Liver (tissue), 10 donors: ENCODE measurements at places on chromosomes 7 and 10. TPM values are rescaled to one million over a fixed set of nuclear protein-coding genes. Genes with fewer than 3 reads are reported as not detected.

Gene CCT6A
- 48.6 TPM for total RNA-seq

Gene CALHM1
- not detected for total RNA-seq

Gene LRRC4
- 0.75 TPM for total RNA-seq

Gene HGF
- total RNA-seq, result 29.8 TPM

Gene TAS2R41
- 0.25 TPM for total RNA-seq

Gene SPACDR
- total RNA-seq, result 0.33 TPM

Gene C7orf57
- not detected for total RNA-seq

Gene CALML5
- total RNA-seq, result not detected

Gene LRIT2
- total RNA-seq, result not detected

Gene HOXA11
- not detected for total RNA-seq

Gene TMEM273
- total RNA-seq, result 3.3 TPM

Gene TDRD1
- total RNA-seq, result 0.17 TPM

Gene NOD1
- total RNA-seq, result 3.5 TPM

Gene CUL1
- 27.7 TPM for total RNA-seq

Gene APBB1IP
- total RNA-seq, result 28.4 TPM

Gene TMEM254
- 10.0 TPM for total RNA-seq

DNA sequence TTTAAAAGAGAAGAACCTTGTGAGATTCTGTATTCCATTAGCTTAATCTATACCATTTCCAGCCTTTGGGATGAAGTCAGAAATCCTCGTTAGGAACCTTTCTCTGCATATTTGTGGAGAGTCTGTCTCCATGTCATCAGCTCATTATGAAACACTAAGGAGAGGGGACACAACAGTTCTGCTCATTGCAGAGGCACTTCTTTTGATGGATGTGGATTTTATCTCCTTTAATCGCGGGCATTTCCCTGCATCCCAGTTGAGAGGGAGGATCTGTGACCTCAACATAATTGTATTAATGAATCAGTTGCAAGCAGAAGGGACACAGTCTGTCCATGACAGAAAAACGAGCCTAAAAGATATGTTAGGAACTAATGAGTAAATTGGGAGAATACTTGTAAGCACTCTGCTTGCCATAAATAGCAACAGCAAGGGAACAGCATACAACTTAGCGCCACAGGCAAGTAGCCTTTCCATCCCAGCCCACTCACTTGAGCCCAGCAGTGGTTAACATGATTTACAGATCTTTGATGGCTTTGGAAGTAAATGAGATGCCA is 37.9 kb downstream of the SORCS1 start:
- DNase-seq, result no peak
- no peaks in the 10 kb centered on the region for H3K36me3 ChIP-seq
- no peak overlapping the region for H3K4me3 ChIP-seq
- no peak overlapping the region for H3K27ac ChIP-seq

GRCh38 chr10:120741396-120741795 is 109.8 kb upstream of the WDR11 start:
- no peak for DNase-seq
- no peak overlapping the region for H3K27ac ChIP-seq
- no peaks in the 10 kb centered on the region for H3K4me1 ChIP-seq
- peaks cover 2% of the 10 kb centered on the region for H3K27me3 ChIP-seq

GRCh38 chr10:4013651-4014121 is 228.7 kb upstream of the KLF6 start:
- H3K27me3 ChIP-seq, result no peaks in the 10 kb centered on the region
- H3K4me3 ChIP-seq, result no peak overlapping the region
- no peak overlapping the region for H3K27ac ChIP-seq
- DNase-seq, result no peak
- H3K4me1 ChIP-seq, result no peaks in the 10 kb centered on the region

- no peaks in the 10 kb centered on the region for H3K27me3 ChIP-seq
- peak; percentile 37 for DNase-seq
- H3K36me3 ChIP-seq, result no peaks in the 10 kb centered on the region
- peak overlapping the region; percentile 86 for H3K27ac ChIP-seq
Measured at GRCh38 chr10:32446536-32447406, 831 bp downstream of the CCDC7 start.

DNA sequence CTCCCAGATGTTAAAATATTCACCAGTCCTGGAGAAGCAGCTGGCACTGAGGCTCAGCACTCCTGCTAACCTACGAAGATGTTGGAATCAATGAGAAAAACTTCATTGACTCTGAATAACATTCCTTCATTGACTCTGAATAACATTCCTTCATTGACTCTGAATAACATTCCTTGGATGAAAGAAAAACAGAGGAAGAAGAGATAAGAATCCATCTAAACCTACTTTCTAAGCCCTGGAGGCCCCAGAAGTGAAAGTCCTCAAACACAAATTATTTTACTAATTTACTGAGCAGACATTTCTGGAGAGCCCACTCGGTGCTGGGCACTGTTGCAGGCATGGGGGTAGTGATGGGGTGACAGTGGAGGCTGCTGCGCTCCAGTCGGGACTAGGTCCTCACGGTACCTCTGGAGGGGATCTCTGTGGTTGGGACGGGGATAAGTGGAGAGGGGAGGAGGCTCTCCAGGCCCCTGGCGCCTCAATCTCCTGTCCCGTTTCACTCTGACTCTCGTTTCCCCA is 254.1 kb downstream of the WDR37 start:
- no peaks in the 10 kb centered on the region for H3K27me3 ChIP-seq
- no peak overlapping the region for H3K27ac ChIP-seq
- H3K36me3 ChIP-seq, result no peaks in the 10 kb centered on the region
- DNase-seq, result no peak
- no peak overlapping the region for H3K4me3 ChIP-seq

DNA sequence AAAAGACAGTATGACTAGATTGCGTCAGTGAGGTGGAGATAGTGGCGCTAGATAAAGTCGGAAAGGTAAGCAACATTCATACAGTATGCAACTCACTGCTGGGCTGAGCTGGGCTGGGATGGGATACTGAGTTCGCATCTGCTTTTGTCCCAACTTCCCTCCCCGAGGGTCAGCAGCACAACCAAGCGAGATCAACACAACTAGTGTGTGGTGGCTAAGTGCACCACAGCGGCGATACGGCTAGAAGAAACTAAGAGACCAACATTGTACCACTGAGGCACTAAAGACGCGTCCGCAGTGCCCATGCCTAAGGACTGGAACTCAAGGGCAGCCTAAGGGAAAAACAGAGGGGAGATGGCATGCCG is 467 bp downstream of the EXOSC1 start:
- H3K36me3 ChIP-seq, result peaks cover 3% of the 10 kb centered on the region
- peak overlapping the region; percentile 97 for H3K4me3 ChIP-seq
- peak overlapping the region; percentile 48 for H3K27ac ChIP-seq
- no peak for DNase-seq

DNA sequence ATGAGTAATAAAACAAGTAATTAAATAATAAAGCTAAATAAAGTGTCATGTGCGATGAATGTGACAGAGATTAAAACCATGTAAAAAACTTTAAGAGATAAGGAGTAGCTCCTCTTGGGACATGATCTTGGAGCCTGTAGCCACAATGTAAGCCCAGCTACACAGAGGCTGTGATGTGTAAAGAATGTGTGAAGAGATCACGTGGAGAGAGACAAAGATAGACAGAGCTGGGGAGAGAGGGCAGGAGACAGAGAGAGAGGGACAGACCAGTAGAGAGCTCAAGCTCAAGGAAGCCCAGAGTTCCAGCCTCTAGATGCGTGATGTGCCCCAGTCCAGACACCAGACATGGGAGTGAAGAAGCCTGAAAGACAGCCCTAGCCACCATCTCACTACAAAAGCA is 644.1 kb downstream of the TNS3 start:
- no peaks in the 10 kb centered on the region for H3K27me3 ChIP-seq
- DNase-seq, result no peak
- no peak overlapping the region for H3K27ac ChIP-seq
- no peaks in the 10 kb centered on the region for H3K36me3 ChIP-seq
- H3K4me1 ChIP-seq, result no peaks in the 10 kb centered on the region

GRCh38 chr10:113111260-113111659 is 161.2 kb downstream of the TCF7L2 start:
- no peaks in the 10 kb centered on the region for H3K36me3 ChIP-seq
- no peak overlapping the region for H3K4me3 ChIP-seq
- DNase-seq, result no peak
- no peaks in the 10 kb centered on the region for H3K27me3 ChIP-seq

GRCh38 chr7:25262586-25262985 is 34.3 kb upstream of the NPVF start:
- no peak for DNase-seq
- H3K27me3 ChIP-seq, result no peaks in the 10 kb centered on the region
- no peak overlapping the region for H3K4me3 ChIP-seq
- no peaks in the 10 kb centered on the region for H3K4me1 ChIP-seq
- H3K36me3 ChIP-seq, result no peaks in the 10 kb centered on the region

GRCh38 chr7:73879977-73880681 is 19.2 kb downstream of the TMEM270 start:
- no peaks in the 10 kb centered on the region for H3K36me3 ChIP-seq
- no peak for DNase-seq

- H3K36me3 ChIP-seq, result no peaks in the 10 kb centered on the region
- no peak overlapping the region for H3K27ac ChIP-seq
- no peaks in the 10 kb centered on the region for H3K27me3 ChIP-seq
Measured at GRCh38 chr7:33813331-33813730, 92.0 kb upstream of the BMPER start.

DNA sequence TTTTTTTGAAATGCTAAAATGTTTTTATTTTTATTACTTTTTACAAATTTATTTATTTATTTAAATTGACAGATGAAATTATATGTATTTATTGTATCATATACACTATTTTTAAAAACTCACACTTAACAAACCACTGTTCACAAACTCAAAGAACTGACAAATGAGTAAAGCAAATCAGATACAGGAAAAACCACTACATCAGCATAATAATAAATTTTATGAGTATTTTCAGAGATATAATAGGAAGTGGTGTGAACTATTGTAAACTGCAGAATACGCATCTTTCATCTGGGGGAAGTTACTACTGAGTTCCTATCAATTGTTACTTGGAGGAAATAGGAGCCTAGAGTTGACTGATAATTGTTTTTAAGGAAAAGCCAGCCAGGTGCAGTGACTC is 150.7 kb downstream of the PCLO start:
- H3K4me3 ChIP-seq, result no peak overlapping the region
- no peak for DNase-seq
- H3K27ac ChIP-seq, result no peak overlapping the region
- no peaks in the 10 kb centered on the region for H3K27me3 ChIP-seq
- no peaks in the 10 kb centered on the region for H3K36me3 ChIP-seq

- H3K4me1 ChIP-seq, result no peaks in the 10 kb centered on the region
- H3K36me3 ChIP-seq, result no peaks in the 10 kb centered on the region
- no peak for DNase-seq
- H3K4me3 ChIP-seq, result no peak overlapping the region
- no peak overlapping the region for H3K27ac ChIP-seq
- peaks cover 7% of the 10 kb centered on the region for H3K27me3 ChIP-seq
Measured at GRCh38 chr10:97975598-97975997, 54.8 kb downstream of the CRTAC1 start.

DNA sequence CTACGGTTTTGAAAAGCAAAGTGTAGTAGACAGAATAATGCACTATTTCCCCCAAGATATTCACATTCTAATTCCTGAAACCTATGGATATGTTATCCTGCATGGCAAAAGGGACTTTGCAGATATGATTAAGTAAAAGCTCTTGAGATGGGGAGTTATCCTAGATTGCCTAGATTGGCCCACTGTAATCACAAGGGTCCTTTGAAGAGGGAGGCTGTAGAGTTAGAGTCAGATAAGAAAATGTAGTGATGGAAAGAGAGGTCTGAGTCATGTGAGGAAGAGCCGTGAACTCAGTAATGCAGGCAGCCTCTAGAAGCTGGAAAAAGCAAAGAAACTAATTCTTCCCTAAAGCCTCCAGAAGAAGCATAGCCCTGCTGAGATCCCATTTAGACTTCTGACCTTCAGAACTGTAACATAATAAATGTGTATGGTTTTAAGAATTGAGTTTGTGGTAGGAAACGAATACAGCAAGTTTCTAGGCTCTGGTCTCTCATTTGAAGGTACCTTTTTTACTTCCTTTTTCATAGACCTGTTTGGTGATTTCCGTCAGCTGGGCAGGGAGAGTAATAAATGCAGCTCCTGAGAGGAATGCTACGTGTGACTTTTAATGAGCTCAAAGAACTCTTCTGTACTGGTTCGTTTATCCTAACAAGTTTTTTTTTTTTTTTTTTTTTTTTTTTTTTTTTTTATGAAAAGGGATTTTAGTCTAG is 41.9 kb upstream of the NXPH1 start:
- no peak for DNase-seq
- H3K36me3 ChIP-seq, result no peaks in the 10 kb centered on the region
- H3K4me1 ChIP-seq, result no peaks in the 10 kb centered on the region

- H3K27me3 ChIP-seq, result no peaks in the 10 kb centered on the region
- H3K27ac ChIP-seq, result no peak overlapping the region
- no peaks in the 10 kb centered on the region for H3K36me3 ChIP-seq
- no peak overlapping the region for H3K4me3 ChIP-seq
- H3K4me1 ChIP-seq, result peaks cover 10% of the 10 kb centered on the region
Measured at GRCh38 chr10:61894133-61894532, 7.4 kb upstream of the ARID5B start.

DNA sequence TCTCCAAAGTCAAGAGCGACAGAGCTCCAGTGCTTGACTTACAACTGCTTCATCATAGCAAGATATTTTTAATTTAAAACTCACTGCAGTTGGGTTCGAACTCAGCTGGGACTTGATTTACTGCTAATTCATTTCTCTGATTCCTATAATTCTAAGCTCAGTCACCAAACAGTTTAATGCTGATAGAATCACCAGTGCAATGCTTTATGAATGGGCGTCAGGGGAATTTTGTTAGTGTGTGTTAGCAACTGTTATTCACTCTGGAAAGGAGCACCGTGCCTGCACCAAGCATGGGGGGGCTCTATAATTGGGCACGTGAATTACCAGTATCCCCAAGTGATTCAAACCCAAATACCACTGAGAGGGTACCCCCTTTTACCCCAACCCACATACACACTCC is 10.4 kb downstream of the PLXNA4 start:
- H3K36me3 ChIP-seq, result no peaks in the 10 kb centered on the region
- no peak overlapping the region for H3K27ac ChIP-seq
- no peak for DNase-seq
- no peaks in the 10 kb centered on the region for H3K4me1 ChIP-seq
